ENCODE measurements at places on chromosomes 7 and 10.

DNA sequence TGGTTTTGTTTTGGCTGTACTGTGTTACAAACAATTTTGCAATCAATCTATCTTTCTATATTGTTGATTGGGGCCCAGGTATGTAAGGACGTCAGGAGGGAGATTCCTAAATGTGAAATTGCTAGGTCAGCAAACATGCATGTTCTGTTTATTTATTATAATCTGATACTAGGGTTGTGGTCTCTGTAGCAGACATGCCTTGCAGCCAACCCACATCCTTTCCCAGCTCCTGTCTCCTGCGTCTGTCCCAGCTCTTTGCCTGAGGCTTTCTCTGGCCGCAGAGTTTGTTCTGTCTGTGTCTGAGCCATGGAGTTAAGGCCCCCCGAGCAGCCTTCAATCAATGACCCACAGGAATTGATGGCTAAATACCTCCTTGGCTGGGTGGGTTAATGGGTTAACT, 124.0 kb upstream of the ZEB1 start:
- no peak for DNase-seq

GRCh38 chr7:80508440-80508839, 3.4 kb downstream of the GNAT3 start:
- no peak for DNase-seq

DNA sequence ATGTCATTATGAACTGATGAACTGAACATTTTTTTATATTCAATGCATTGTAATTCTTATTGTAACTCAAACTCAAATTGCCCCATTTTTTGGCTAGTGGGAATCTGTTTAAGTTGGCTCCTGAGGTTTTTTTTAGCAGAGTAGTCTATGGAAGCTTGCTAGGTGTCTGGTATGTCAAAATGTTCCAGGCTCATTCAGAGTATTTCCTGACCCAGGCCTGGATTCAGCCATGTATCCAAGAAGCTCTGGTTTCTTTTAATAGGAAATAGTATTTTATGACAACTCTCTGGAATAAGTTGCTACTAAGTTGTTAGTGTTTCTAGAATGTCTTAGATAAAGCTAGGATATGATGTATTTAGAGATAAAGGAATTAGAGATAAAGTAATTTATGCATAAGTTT, 288.0 kb downstream of the ARL4A start:
- DNase-seq = no peak

DNA sequence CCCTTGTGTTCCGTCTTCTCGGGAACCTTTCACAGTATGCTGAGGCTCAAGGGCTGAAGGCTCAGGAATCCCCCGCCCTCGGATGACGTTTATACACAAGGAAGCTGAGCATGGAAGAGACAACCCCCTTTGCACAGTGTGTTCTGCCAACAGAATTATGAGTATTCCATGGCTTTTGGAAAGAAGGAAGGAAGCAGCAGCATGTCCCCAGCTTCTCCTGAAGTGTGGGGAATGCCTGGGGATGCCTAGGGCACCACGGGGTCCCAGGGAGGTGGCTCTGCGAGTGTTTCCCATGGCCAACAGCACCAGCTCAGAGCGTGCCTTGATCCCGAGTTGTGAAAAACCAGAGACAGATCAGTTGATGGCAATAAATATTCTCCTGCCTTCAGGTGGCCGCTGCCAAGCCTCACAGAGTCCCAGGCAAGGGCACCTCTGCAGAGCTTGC, 88.8 kb upstream of the DDC start:
- DNase-seq = peak; percentile 88

GRCh38 chr10:71320592-71320991, 1.5 kb downstream of the SLC29A3 start:
- DNase-seq = no peak

DNA sequence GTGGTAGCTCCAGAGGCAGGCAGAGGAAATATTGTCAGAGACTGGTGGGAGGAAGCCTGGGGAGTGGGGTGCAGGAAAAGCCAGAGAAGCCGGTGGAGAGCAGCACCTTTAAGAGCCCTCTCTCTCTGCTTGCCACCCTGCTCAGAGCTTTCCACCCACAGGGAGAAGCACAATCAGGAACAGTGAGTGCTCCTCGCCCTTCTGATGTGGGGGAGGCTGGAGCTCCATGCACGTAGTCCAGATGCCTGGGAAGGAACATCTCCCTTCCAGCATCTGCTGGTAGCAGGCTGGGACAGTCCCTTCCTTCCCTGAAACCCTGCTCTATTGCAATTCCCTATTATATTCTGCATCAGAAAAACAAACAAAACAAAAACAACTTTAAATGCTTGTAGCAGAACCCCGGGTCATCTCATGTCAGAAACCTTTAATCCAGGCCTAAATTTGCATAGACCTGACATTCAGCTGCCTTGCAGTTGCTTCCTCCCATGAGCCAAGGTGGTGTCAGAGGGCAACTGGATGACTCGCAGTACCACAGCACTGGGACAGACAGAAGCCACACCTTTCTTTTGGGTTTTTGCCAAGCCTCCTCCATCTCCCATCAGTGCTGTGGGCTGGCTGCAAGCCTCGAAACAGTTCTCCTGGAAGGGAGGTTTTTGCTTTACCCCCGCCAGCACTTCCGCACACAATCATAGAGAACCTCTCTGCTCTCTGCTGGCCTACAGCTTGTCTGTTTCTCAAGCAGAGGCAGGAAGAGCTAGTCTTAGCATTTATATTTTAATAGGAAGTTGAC, 13.1 kb downstream of the AVPI1 start:
- peak; percentile 72 for DNase-seq

DNA sequence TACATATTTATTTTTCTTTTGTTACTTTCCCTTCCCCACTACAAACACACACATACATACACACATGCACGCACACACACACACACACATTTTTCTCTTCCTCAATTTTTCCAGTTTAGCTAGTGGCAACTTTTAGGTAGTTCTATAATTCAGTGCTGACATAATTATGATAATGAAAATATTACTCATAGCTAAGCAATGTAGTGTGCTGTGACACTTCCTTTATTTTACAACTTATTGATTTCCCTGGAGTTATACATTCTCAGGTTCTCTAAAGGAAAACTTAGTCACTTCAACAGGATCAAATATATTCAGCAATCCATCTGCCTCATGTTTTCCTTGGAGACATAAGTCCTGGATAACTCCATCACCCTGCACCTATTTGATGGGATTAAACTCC, 151.6 kb downstream of the CACNA2D1 start:
- peak; percentile 7 for DNase-seq

DNA sequence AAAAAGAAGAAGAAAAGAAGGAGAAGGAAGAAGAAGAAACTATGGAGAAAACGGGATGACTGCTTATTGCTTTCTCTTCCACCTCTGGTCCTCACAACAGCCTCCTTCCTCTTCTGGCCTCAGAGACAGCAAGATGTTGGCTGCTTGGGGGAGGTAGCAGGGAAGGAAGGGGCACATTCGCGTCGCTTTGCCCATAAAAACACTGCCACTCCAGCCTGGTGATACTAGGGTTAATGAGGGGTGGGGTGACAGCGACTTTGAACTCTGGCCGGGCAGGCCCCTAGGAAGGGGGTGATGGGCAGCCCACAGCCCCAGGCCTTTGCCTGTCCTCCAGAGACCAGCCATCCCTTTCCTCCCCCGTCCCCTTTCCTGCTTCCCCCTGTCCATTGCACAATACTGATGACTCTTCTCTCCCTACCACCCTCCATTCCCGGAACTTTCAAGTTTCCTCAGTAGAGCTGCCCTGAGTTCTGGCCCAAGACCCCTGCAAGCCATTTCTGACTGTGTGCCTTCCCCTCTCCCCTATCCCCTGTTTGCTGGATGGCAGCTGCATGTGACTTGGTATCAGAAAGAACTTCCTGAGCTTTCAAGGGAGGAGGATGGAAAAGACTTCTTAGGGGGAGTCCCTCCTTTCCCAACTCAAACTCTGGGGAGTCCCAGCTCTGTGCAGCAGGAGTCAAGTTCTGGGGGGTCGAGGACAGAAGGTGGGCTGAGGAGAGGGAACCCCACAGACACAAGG, 2.2 kb upstream of the CUEDC2 start:
- DNase-seq = peak; percentile 83

- peak; percentile 95 for DNase-seq
These were observed 21.6 kb upstream of the KLF6 start for GRCh38 chr10:3806603-3807002.

DNA sequence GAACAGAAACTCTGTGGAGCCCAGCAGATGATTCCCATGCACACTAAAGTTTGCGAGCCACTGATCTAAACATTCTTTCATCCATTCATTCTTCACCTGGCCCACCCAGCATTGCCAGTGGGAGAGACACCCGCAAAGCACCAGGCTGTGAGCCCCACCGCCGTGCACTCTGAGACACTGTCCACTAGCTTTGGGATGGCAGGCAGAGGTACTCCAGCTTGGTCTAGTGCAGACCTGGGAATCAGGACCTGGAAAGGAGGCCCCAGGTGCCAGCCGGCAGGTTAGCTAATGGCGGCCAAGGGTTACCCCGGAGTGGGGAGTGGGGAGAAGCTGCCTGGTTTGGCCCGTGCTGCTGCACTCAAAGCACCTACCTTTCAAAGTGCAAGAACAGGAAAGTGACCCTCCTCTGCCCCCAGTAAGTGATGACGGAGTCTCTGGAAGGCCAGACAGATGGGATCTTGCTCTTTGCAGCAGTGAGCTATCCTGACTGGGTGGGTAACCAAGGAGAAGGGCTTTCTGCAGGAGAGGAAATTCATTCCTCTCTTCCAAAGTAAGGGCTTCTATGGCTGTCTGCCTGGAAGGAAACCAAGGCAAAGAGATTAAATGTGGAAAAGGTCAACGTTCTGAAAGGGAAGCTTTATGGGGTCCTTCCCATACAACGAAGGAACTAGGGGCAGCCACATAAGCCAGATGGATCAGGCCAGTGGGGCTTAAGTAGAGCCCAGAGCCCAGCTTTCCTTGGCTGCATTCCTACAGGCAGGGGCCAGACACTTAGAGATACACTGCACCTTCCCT, 74.2 kb upstream of the LRRC4 start:
- DNase-seq = no peak

GRCh38 chr7:88090671-88091070, 129.2 kb downstream of the SRI start:
- no peak for DNase-seq

- peak; percentile 92 for DNase-seq
These were observed 197.0 kb downstream of the STK31 start for GRCh38 chr7:23907012-23907411.

GRCh38 chr7:24769014-24769830, 12.0 kb upstream of the GSDME start:
- DNase-seq = no peak

DNA sequence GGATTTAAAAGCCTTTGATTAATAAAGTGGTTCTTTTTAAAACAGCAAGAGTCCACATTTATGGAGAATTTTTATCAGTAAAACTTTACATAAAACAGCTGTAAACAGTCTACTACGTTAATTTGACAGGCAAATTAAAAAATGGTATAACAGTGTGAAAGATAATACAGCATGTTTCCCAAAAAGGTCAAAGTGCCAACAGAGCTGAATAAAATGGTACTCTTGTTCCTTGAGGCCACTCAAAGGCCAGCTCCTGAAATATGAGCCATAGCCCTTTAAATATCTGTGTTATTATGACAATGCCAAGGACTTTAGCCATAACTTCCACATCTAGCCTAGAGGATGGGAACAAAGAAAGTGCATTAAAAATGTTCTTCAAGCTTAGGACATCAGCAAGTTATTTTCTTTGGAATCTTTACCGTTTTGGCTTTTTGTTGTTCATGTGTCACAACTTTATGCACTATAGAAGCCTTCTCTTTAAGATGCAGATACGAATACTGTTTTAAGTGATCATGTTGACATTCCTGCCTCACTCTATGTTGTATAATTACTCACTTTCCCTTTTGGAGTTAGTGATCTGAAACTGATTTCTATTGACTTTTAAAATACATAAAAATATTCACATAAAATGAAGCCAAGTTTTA, 165.6 kb downstream of the RNLS start:
- DNase-seq = no peak

Data from amniotic epithelial cell (primary cell).